ENCODE measurements at places on chromosomes 7 and 10. TPM values are rescaled to one million over a fixed set of nuclear protein-coding genes. Genes with fewer than 3 reads are reported as not detected.

SPDYE9 gene
- polyA plus RNA-seq, result not detected

DDC gene
- polyA plus RNA-seq, result 1.2 TPM

POLR2J2 gene
- polyA plus RNA-seq, result 6.3 TPM

OGDH gene
- 65.2 TPM for polyA plus RNA-seq

DPYSL4 gene
- 0.33 TPM for polyA plus RNA-seq

HOXA6 gene
- polyA plus RNA-seq, result 0.94 TPM

WDR37 gene
- 6.6 TPM for polyA plus RNA-seq

MPP7 gene
- polyA plus RNA-seq, result 7.0 TPM

GATA3 gene
- 1.6 TPM for polyA plus RNA-seq

CCDC3 gene
- polyA plus RNA-seq, result 21.5 TPM

GCK gene
- polyA plus RNA-seq, result 0.45 TPM

GPR37 gene
- polyA plus RNA-seq, result 0.08 TPM

TMEM196 gene
- polyA plus RNA-seq, result not detected

SLC16A9 gene
- 1.6 TPM for polyA plus RNA-seq

OGDHL gene
- 0.16 TPM for polyA plus RNA-seq

SEMA3E gene
- polyA plus RNA-seq, result 1.0 TPM

Data from lung (tissue), 17 donors.